ENCODE measurements at places on chromosomes 1 and 21. TPM values are rescaled to one million over a fixed set of nuclear protein-coding genes. Genes with fewer than 3 reads are reported as not detected.

Gene AMY1B
- not detected for total RNA-seq

Gene PDZK1IP1
- not detected for total RNA-seq

Gene AP4B1
- 13.0 TPM for total RNA-seq

Gene PPFIA4
- total RNA-seq = 4.3 TPM

Gene GPATCH3
- total RNA-seq = 21.3 TPM

Gene CCDC185
- total RNA-seq = not detected

Gene HPCA
- total RNA-seq = 1.2 TPM

Gene GSTM5
- 0.75 TPM for total RNA-seq

Gene USH2A
- total RNA-seq = 3.1 TPM

Gene RNU1-4
- 2,483 TPM for total RNA-seq

Gene ZNF648
- not detected for total RNA-seq

Gene VHLL
- not detected for total RNA-seq

Gene ILF2
- total RNA-seq = 280 TPM

Gene CHIA
- not detected for total RNA-seq

Gene CAPN8
- not detected for total RNA-seq

Gene S100A8
- not detected for total RNA-seq

Gene TPTE
- total RNA-seq = not detected

Gene CYP4A11
- total RNA-seq = 0.59 TPM

Gene AGPAT3
- 43.0 TPM for total RNA-seq

Gene GPR25
- not detected for total RNA-seq

Gene OR2T35
- total RNA-seq = not detected

Gene GPR153
- total RNA-seq = 2.9 TPM

Gene RIPK4
- 8.3 TPM for total RNA-seq

Gene MPL
- total RNA-seq = 0.32 TPM

Gene BACE2
- total RNA-seq = 16.7 TPM

Gene MATN1
- 0.18 TPM for total RNA-seq

Gene SYT2
- 3.3 TPM for total RNA-seq

Gene C8A
- not detected for total RNA-seq

Gene MYBPH
- not detected for total RNA-seq

Gene WNT3A
- total RNA-seq = 0.47 TPM

Measured in endodermal cell (in vitro differentiated cells).